Ascending aorta (tissue), 2 donors: ENCODE measurements at places on chromosomes 1 and 21.
A peak's percentile ranks its signal among the peaks of the same experiment; 100 is the strongest.

- peak; percentile 54 for DNase-seq
Observed at GRCh38 chr1:54805466-54805865, 4.3 kb upstream of the TTC22 start.

GRCh38 chr1:19987719-19988118, 8.3 kb upstream of the PLA2G2A start:
- DNase-seq, result no peak

DNA sequence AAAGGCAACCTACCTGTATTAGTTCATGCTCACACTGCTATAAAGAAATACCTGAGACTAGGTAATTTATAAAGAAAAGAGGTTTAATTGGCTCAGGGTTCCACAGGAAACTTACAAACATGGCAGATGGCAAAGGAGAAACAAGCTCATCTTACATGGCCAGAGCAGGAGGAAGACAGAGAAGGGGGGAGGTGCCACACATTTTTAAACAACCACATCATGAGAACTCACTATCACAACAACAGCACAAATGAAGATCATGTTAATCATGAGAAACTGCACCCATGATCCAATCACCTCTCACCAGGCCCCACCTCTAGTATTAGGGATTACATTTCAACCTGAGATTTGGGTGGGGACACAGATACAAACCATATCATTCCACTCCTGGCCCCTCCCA, 90.6 kb upstream of the KCTD3 start:
- DNase-seq, result no peak

- DNase-seq, result peak; percentile 47
Observed at GRCh38 chr21:36709030-36709867, 10.3 kb downstream of the SIM2 start.

DNA sequence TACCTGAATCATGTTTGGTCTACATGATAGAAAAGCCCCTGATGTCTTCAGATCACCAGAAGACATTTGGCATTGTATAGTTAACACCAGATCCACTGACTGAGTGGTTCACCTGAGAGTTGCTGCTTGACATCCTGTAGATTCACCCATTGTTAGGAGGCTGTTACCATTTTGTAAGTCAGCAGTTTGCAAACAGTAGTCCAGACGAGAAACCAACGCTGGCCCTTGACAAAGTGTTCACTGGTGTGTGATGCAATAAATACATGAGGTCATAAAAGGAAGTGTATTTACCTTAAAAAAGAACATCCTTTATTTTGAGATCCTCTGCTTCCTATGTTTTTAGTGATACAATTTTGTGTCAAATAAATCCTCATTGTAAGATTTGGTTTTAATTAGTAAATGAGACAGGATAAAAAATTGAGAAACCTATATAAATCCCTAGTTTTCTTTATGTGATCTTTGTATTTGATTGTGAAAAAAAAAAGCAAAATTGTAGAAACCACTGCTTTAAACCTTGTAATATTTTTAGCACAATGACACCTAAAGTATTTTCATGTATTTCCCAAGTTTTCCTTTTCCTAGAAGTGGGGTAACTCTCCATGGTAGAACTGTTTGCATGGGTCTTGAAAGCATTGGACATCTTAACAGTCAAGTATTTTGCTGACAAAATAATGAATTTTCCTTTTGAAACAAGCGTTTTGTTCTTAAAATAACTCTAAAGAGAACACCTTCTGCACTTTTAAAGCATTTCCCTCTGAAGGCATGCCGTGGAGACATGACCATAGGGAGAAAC, 204.3 kb downstream of the FGGY start:
- no peak for DNase-seq

DNA sequence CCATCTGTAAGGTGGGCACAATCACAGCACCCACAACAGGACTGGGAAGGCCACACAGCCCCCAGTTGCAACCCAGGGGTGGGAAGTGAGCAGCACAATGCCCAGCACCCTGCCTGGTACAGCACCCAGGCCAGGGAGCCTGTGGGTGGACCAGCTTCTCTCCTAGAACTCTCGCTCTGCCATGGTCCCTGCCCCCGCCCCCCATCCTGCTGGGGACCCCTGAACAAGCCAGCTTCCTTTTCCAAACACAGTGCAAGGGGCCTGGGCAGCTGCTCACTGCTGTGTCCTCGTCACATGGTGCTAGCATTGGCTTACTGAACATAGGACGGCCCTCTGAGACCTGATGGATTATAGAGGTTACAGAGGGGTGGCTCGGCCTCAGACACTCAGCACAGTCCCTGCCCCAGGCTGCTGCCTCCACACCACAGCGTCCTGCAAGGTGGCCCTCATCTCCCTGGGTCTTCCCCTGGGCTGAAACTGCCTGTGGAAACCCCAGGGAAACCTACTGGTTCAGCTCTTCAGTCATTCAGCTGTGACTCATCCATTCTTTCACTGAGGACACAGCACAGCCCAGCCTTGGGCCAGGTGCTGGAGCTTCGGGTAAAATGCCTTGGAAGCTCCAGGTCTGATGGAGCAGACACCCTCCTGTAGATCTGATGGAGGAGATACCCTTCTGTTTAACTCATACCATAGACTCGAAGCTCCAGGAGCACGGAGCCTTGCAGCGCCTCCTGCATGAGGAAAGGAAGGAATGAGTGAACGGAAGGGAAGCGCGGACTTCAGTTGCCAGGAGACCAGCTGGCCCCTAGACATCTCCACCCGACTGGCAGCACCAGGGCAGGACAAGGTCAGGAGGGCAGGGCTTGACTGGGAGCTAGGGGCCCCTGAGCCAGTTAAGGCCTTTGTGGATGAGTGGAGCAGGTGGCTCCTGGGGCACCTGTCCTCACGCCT, 8.1 kb upstream of the PRDM16 start:
- DNase-seq, result peak; percentile 61

- DNase-seq, result no peak
Observed at GRCh38 chr1:43346636-43347035, 9.0 kb downstream of the MPL start.

GRCh38 chr1:246805135-246805716, 81.0 kb downstream of the SCCPDH start:
- DNase-seq, result no peak

- DNase-seq, result no peak
Observed at GRCh38 chr1:7743346-7743745, 27.8 kb upstream of the VAMP3 start.

DNA sequence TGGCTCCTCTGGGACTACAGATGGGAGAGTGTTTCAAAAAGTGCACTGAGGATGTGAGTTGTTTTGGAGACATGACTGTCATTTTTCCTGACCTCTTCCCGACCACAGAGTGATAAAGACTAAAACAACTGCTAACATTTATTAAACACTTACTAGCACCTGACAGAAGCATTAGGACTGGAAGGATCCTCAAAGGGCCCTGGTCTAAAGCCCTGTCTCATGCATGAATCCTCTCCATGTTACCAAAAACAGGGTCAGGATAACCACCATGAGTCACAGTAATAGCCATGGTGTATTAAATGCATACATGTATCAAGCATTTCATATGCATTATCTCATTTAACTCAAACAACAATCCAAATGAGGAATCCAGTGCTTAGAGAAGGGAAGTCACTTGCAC, 11.5 kb downstream of the CYB5RL start:
- no peak for DNase-seq

DNA sequence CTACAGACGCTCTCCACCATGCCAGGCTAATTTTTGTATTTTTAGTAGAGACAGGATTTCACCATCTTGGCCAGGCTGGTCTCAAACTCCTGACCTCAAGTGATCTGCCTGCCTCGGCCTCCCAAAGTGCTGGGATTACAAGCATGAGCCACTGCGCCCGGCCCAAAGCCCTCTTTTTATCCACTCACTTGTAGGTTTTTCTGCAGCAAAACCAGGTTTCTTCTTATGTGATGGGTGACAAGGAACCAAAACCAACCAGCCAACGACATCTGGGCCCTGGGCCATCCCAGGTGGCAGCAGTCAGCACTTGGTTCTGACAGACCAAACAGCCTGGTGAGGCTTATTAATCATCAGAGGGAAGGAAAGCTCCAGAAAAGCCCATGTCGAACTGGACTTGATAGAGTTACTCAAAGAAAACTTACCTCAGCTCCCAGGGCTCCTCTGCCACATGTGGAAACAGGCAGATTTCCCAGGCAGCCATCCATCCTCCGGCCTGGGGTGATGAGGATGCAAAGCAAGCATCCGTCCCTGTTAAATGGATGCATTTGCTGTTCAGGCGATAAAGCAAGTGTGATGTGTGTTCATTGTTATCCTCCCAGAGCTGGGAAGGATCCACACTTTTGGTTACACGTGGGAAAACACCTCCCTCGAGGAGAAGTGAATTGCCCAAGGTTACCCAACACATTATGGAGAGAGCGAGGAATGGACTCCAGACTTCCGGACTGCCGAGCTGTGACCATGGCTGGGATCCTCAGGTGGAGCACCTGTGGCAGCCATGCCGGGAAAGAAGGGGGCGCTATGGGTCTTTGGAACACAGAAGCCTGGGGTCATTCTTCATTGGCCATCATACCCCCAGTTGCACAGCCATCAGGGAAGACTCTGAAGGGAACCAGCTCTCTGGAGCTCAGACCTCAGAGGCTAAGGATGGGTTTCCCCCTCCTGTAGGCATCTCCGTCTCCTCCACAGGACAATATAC, 118.8 kb downstream of the HUNK start:
- DNase-seq, result no peak

DNA sequence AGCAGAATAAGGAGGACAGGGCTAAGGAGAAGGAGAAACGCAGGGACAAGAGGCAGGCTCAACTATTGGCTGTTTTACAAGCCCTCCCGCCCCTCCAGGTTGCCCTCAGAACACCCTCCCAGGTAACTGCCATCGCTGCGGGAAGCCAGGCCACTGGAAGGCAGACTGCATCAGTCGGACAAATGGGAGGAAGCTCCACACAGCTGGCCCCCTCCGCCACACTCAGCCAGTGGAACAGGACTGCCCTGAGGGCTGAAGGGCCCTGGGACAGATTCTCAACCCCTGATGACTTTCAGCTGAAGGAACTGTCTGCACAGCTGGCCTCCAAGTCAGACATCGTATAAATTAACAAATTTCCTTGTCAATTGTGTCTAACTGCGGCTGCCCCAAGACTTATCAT, 21.8 kb downstream of the LRRC3 start:
- no peak for DNase-seq

GRCh38 chr1:177209357-177209756, 38.6 kb downstream of the BRINP2 start:
- peak; percentile 81 for DNase-seq

GRCh38 chr1:5415606-5416005, 576.6 kb downstream of the NPHP4 start:
- DNase-seq, result no peak

DNA sequence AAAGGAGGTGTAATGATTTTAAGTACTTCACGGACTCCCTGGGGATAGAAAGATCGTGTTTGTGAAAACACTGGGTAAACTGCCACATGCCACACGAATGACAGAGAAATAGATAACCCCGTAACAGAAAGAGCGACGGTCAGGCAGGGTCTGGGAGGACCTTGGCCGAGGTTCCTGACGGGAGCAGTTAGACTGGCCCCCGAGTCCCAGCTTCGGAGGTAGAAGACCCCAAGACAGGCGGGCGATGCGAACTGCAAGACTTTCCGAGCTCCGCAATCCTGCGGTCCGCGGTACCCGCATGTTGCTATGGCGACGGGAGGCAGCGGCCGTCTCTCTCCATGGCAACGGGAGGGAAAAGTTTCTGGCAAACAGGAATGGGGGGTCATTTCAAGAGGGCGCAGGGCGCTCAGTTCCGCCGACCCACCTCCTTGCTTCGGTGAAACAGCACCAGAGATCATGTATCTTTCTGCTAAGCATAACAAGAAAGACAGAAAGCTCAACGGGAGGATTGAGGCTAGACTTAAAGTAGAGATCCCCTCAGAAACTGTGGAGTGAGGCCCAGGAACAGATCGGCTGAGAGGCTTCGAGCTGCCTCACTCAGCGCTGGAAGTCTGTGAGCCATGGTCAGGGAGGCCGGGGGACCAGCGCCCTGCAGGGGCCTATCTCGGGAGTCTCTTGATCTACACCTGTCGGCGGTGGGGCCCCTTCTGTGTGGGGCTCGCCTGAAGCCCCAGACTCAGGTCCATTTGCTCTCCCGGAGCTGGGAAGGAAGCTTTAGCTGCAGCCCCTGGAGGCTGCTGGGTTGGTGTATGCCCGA, 685 bp upstream of the SYT6 start:
- no peak for DNase-seq

- no peak for DNase-seq
Observed at GRCh38 chr1:33725556-33726160, 138.2 kb upstream of the HMGB4 start.

DNA sequence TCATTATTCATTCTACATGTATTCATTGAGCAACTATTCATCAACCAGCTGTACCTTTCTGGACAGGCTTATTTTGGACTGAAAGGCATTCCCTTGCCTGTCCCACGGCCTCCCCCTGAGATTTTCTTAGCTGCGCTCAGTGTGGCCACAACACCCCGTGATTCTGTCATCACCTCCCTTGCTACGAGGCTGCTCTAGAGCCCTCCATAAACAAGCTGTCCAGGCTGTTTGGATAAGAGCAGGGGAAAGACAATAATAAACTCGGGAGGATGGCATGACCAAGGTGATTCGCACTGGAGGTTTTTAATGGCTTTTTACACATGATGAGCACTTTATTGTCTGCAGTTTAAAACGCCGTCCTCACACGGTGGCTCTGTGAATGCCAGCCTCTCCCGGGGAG, 139.7 kb downstream of the ROR1 start:
- DNase-seq, result no peak
